ENCODE measurements at places on chromosomes 1 and 21.

GRCh38 chr1:7727809-7728471, 43.2 kb upstream of the VAMP3 start:
- DNase-seq, result no peak

GRCh38 chr1:232988572-232989040, 38.2 kb downstream of the NTPCR start:
- no peak for DNase-seq

GRCh38 chr1:227897704-227898438, 49.9 kb downstream of the WNT9A start:
- no peak for DNase-seq

GRCh38 chr1:230915078-230915477, 46.8 kb upstream of the C1orf198 start:
- DNase-seq, result no peak

DNA sequence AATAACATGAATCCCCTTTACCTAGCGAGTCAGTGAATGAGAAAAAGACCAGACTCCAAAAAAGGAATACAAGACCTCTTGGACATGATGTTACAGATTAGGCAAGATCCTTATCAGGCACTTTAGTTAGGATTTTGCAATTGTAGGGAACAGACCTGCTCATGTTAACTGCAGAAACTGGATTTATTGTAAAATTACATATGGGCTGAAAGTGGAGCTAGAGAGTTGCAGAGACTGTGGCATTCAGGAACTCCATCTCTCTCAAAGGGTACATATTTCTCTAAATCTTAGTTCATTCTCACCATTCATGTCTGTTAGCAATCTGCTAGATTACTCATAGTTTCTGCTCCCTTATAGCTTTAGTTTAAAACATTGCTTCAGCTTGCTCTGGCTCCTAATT, 142.2 kb downstream of the PAPPA2 start:
- no peak for DNase-seq

DNA sequence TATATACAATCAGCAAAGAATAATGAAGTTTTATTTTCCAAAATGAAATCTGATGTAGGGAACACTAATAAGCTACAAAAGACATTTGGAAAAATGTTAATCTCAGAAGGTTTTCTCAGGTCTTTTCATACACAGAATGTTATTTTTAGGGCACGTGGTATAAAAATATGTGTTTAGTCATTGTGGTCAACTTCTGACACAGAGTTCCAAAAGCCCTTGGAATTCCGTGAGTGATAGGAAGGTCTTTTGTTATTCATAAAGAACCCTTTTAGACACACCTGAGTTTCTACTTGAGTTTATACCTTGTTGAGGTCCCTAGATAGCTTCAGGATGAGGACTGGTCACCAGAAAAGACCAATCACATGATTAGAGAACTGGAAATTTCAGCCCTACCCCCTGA, 277.6 kb upstream of the NCAM2 start:
- DNase-seq, result no peak

Measured in NCI-H1105 (cell line).